NK-92 treated with Interleukin-12 subunit alpha and Interleukin-12 subunit beta, amount 100 ng/mL, for 24 hours (cell line): ENCODE measurements at places on chromosomes 7 and 10.

DNA sequence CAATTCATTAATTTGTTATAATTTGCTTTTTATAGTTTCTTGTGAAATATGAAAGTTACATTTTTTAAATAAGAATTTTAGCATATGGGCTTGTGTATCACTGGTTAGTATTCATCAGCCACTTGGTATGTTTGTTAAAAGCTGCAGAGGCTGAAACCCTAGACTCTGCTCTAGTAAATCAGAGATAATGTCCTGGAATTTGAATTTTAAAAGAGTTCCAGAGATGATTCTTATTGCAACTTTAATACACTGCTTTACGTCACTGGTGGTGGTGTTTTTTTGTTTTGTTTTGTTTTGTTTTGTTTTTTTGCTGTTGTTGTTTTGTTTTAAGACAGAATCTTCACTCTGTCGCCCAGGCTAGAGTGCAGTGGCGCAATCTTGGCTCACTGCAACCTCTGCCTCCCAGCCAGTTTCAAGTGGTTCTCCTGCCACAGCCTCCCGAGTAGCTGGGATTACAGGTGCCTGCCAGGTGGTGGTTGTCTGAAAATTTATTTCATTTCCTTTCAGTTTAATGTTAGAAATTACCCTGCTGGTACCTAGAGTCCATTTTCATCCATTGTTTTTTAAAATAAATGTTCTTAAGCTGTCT lies 43.8 kb downstream of the PTPN12 start:
- DNase-seq = no peak

DNA sequence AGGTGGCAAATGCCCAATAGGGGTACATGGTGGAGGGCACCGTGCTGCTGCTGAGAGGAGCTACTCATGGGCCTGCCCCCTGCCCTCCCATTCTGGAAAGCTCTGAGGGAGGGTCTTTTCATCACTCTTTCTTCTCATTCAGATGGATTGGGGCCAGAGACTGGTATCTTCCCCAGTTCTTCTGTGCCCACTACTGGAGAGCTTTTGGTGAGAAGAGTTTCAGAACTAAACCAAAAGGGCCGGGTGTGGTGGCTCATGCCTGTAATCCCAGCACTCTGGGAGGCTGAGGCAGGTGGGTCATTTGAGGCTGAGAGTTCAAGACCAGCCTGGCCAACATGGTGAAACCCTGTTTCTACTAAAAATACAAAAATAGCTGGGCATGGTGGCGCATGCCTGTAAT lies 12.5 kb downstream of the ADRA2A start:
- DNase-seq = no peak

- DNase-seq = no peak
These were observed 251.0 kb downstream of the AUTS2 start for GRCh38 chr7:69849268-69849667.

DNA sequence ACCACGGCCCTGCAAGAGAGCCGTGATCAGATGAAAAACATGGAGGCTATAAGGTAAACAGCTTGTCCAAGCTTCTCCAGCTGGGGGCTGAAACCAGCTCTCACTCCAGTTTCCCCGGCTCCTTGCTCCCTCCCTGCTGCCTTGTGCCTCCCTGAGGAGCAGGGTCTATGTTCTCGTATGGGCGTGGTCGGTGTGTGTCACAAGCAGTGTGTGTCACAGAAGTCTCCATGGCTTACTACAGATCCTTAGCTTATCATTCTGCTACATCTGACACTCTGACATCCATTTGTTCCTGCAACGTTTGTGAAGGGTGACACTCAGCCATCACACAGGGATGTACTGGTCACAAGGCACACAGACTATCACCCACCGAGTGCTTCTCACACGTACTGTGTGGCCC lies 54.6 kb downstream of the CSGALNACT2 start:
- DNase-seq = no peak

GRCh38 chr10:132345345-132345744 lies 13.4 kb downstream of the LRRC27 start:
- no peak for DNase-seq

- no peak for DNase-seq
These were observed 7.4 kb upstream of the MICALL2 start for GRCh38 chr7:1466524-1467271.

GRCh38 chr10:82477776-82478175 lies 602.8 kb downstream of the NRG3 start:
- DNase-seq = no peak

GRCh38 chr10:128825626-128826025 lies 641.4 kb upstream of the MGMT start:
- no peak for DNase-seq

- DNase-seq = no peak
These were observed 84.0 kb downstream of the NRBF2 start for GRCh38 chr10:63217120-63217605.

GRCh38 chr10:101986624-101986971 lies 69.4 kb downstream of the ARMH3 start:
- DNase-seq = no peak

GRCh38 chr10:96269438-96270300 lies 1.7 kb downstream of the BLNK start:
- no peak for DNase-seq

DNA sequence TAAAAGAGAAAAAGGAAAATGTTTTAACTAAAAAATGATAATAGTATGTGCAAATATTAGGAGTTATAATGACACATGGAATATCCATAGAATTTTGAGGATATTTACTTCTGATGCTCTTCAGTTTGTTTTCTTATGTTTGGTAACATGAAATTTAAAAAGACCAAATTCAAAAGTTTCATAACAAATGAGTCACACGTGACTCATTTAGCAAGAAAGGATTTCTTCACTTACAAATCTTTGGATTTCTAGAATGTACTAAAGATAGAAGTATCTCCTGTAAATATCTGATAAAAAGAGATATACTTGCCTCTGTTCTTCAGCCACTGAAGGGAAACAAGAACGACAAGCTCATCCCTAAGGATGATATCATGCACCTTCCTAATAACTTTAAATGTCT lies 774.5 kb upstream of the LRRTM3 start:
- no peak for DNase-seq

DNA sequence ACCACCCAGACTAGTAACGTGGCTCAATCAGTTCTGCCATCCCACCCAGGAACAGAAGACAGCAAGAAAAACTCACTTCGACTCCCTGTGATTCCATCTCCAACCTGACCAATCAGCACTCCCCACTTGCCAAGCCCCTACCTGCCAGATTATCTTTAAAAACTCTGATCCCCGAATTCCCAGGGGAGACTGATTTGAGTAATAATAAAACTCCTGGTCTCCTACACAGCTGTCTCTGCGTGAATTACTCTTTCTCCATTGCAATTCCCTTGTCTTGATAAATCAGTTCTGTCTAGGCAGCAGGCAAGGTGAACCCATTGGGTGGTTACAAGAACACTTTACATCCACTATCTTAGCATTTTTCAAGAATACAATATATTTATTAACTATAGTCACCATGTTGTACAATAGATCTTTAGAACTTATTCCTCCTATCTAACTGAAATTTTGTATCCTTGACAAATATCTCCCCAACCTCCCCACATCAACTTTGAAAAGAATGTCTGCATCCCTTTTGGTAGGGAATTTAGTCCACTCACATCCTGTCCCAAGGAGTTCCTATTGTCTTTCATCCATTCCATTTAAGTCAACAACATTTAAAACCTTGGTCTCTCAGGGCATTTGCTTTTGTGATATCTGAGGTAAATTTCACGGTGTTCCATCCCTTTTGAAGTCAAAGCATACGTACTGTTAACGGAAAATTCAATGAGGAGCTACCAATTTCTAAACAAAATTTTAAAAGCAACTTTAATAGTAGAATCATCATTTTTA lies 163.7 kb downstream of the MACC1 start:
- no peak for DNase-seq

- DNase-seq = no peak
These were observed 9.0 kb downstream of the AGAP3 start for GRCh38 chr7:151095123-151095797.

DNA sequence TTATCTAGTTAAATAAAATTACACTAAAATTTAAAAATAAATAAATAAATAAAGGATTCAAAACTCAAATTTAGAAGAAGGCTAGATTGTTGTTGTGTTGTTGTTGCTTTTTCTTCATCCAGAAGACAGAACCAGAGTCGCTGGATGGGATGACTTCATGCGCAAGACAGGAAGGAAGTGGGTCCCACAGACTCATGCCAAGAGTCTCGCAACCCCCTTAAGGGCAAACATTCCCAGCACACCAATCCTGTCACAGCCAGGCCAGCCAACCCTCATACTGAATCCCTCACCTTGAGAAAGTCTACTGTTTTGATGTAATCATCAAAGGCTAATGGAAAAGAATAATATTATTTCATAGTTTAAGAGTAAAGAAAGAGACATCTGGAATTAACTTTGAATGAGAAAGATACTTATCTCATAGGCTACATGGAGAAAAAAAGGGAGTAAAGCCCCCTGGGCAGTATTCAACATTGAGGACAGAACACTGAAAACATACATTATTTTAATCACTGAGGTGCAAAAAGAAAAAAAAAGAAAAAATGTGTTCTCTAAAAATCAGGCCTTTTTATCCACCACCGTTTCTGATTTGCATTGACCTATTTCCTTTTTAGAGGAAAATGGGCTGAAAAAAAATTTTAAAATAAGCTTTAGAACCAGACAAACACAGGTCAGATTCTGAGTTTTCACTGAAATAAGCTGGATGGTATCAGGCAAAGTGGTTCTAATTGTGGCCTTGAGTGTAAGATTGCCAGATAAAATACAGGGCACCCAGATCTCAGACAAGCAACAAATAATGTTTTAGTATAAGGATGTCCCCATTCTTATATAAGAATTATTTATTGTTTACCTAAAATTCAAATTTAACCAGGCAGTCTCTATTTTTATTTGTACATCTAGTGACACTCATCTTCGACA lies 826.5 kb downstream of the TNS3 start:
- no peak for DNase-seq

GRCh38 chr10:90321132-90321816 lies 536.6 kb downstream of the HTR7 start:
- no peak for DNase-seq

DNA sequence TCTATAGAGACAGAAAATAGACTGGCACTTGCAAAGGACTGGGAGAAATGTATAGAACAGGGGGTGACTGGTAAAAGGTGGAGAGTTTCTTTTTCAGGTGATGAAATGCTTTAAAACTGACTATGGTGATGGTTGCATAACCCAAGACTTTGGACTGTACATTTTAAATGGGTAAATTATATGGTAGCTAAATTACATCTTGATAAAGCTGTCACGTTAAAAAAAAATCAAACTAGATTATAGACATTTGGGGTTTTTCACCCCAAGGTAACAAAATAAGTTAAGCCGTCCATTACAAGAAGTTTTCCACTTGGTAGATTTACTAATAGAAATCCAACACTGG lies 24.0 kb downstream of the TMEM209 start:
- no peak for DNase-seq

GRCh38 chr7:7148798-7149481 lies 33.4 kb upstream of the C1GALT1 start:
- no peak for DNase-seq

GRCh38 chr10:77498829-77499228 lies 138.8 kb downstream of the KCNMA1 start:
- DNase-seq = no peak
